ENCODE measurements at places on chromosomes 12 and 14. TPM values are rescaled to one million over a fixed set of nuclear protein-coding genes. Genes with fewer than 3 reads are reported as not detected.

The STON2 gene
- total RNA-seq, result 89.4 TPM

The PHETA1 gene
- total RNA-seq, result 6.8 TPM

The ULK1 gene
- 6.7 TPM for total RNA-seq

The RNU4-1 gene
- total RNA-seq, result under 0.01 TPM

The MIS18BP1 gene
- total RNA-seq, result 14.9 TPM

The GPRC5D gene
- not detected for total RNA-seq

The WNT5B gene
- 0.43 TPM for total RNA-seq

The SERPINA10 gene
- total RNA-seq, result not detected

The LBHD2 gene
- total RNA-seq, result not detected

The POU6F1 gene
- total RNA-seq, result 0.64 TPM

The ZC2HC1C gene
- 0.24 TPM for total RNA-seq

The SDSL gene
- total RNA-seq, result 4.8 TPM

All from tracheal epithelial cell (primary cell).